ENCODE measurements at places on chromosomes 1 and 21.

- DNase-seq: no peak
Measured at GRCh38 chr1:106748606-106749005, 307.9 kb upstream of the PRMT6 start.

DNA sequence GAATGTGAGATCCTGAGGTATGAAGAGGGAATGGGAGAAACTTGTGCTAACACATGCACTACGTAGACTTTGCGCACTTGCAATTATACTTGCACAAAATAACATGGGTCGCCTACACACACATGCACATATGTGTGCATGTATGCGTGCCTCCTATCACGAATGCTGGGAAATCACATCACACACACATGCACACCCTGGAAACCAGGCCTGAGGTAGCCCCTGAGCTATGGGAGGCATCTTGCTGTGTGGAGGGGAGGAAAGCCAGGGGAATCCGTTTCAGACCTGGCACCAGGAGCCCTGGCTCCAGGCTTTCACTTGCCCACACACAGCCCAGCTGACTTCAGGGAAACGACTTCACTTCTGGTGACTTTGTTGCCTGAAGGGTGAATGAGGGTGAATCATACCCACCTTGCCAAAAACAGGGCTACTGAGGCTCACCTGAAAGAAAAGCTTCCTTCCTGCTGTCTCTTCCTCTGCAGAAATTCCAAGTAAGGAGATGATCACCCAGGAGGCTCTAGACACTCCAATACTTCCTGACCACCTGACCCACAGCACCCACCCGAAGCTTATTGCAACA is 136.0 kb upstream of the NGF start:
- no peak for DNase-seq

DNA sequence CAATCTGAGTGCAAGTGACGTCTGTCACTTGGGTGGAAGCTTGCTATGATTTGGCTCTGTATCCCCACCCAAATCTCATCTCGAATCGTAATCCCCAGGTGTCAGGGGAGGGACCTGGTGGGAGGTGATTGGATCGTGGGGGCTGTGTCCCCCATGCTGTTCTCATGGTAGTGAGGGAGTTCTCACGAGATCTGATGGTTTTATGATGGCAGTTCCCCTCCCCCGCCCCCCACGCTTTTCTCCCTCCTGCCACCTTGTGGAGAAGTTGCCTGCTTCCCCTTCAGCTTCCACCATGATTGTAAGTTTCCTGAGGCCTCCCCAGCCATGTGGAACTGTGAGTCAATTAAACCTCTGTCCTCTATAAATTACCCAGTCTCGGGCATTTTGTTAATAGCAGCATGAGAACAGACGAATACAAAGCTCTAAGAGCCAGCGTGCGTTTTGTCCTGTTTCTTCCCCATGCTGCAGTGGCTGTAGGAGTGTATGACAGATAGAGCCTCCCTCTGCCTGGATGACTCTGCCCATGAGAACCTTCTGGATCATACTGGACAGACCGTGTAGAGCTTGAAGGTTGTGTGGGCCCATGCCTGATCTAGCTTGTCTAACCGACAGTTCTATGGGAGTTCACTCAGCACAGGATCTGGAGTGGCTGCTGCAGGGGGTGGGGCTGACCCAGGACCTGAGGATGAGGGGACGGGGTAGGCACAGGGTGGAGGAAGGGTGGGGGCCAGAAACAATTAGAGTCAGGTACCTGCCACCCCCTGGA is 139.7 kb upstream of the ERRFI1 start:
- no peak for DNase-seq

DNA sequence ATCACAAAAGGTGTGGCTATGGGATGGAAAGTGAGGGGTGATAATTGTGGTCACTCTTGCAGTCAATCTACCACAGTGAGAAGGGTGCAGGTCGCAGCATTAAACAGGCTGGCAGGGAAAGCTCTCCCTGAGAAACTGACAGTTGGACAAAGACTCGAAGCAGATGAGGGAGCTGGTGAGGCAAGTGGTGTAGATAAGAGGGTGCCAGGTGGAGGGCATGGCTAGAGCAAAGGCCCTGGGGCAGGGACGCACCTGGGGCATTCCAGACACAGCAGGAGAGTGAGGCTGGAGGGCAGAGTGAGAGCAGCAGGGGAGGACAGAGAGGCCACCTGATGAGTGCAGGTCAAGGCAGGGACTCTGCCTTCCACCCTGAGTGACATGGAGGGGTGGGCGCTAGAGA is 264.8 kb downstream of the PRDM2 start:
- DNase-seq: no peak

- DNase-seq: no peak
Measured at GRCh38 chr1:114090738-114091505, 62.7 kb downstream of the SYT6 start.

DNA sequence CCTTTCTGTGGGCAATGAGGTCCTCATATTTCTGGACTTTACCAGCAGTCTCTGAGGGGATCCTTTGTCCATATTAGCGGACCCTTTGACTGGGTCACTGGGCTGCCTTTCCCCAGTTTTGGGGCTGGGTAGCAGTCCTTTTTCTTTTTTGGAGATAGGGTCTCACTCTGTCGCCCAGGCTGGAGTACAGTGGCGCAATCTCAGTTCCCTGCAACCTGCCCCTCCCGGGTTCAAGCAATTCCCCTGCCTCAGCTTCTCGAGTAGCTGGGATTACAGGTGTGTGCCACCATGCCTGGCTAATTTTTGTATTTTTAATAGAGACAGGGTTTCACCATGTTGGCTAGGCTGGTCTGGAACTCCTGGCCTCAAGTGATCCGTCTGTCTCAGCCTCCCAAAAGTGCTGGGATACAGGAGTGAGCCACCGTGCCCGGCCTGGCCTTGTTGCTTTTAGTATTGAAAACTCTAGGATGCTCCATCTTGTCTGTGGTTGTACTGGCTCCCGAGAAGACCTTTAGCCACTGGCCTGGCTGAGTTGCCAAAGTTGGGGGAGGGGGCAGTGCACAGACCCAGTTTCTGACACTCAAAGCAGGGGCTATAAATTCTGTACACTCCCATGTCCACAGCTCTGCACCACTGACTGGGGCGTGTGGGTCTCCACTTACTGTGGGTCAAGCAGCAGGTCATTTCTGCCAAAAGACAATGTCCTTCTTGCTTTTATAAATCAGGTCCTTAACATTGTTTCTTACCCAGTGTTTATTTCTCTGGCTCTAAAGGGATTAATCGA is 33.1 kb downstream of the MAN1C1 start:
- DNase-seq: no peak

DNA sequence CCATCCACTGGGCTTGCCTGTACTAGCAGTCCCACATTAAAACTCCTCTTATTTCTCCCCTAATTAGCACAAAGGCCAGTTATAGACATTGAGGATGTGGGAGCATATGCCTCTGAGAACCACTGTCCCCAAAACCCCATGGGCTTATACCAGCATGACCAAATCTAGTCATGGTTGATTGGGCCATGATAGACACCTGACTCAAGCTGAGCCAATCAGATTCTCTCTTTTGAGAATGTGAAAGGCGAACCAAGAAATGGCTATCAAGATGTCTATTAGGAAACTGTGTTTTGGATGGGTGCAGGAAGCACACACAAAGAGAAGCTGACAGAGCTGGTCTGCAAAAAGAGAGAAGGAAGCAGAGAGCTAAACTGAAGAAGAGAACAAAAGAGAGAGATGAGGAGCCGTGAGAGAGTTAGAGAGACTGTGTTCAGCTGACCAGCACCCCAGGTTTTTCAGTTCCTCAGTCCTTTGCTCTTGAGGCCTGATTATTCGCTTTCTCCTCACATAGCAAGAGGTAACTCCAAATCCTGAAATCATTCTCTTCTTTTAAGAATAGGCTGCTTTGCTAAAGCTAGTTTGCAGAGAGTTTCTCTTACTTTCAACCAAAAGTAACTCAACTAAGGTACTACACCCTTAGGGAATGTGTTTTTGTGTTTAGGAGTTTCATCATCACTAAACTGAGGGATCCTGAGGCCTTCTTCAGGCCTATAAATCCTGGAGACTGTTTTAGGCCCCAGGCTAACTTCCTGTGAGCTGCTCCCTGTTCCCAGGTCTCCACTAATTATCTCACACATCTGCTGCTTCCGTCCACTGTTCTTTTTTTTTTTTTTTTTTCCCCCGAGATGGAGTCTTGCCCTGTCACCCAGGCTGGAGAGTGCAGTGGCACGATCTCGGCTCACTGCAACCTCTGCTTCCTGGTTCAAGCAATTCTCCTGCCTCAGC is 7.9 kb upstream of the TIPRL start:
- no peak for DNase-seq

GRCh38 chr1:211341999-211342398 is 15.4 kb downstream of the TRAF5 start:
- DNase-seq: no peak

- DNase-seq: no peak
Measured at GRCh38 chr1:228070851-228071250, 11.7 kb upstream of the ARF1 start.

DNA sequence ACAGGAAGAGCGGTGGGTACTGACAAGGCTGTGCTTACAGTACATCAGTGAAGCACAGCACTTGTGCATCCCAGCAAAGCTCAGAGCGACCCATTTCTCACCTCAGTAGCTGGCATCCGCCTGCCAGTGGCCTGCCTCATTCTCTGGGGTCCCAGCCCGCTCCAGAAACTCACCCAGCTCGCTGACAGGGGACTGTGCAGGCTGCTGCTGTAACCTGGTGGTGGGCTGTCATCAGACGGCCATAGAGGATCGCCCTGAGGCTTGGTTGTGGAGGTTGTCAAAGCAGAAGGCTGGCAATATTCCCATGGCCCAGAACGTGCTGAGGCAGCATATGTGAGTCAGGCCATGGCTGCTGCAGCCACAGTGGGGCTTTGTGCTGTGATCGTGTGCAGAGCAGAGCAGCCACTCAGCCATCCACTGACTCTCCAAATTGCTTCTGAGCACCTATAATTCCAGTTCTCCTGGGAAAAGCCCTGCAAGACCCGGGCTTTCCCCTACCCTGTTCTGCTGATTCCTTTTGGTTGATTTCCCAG is 13.6 kb upstream of the GPR137B start:
- no peak for DNase-seq

GRCh38 chr1:26163684-26164035 is 4.8 kb downstream of the FAM110D start:
- no peak for DNase-seq

DNA sequence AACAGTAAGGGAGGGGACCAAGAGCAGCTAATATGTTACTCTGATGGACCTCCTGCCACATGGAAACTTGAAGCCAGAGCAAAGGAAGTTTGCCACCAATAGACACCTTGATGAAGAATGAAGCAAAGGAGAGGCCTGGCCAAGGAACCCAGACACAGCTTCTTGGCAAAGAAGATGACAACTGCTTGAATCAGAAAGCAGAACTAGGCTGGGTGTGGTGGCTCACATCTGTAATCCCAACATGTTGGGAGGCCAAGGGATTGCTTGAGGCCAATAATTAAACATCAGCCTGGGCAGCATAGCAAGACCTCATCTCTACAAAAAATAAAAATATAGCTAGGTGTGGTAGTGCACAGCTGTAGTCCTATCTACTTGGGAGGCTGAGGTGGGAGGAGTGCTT is 31.7 kb upstream of the CAPZB start:
- DNase-seq: no peak

GRCh38 chr1:183301239-183301638 is 115.2 kb downstream of the LAMC2 start:
- no peak for DNase-seq

GRCh38 chr1:231460614-231461013 is 38.5 kb upstream of the EGLN1 start:
- peak; percentile 59 for DNase-seq
